ENCODE measurements at places on chromosomes 11 and 22.

GRCh38 chr11:34493468-34493867 is 20.1 kb downstream of the ELF5 start:
- DNase-seq, result no peak

DNA sequence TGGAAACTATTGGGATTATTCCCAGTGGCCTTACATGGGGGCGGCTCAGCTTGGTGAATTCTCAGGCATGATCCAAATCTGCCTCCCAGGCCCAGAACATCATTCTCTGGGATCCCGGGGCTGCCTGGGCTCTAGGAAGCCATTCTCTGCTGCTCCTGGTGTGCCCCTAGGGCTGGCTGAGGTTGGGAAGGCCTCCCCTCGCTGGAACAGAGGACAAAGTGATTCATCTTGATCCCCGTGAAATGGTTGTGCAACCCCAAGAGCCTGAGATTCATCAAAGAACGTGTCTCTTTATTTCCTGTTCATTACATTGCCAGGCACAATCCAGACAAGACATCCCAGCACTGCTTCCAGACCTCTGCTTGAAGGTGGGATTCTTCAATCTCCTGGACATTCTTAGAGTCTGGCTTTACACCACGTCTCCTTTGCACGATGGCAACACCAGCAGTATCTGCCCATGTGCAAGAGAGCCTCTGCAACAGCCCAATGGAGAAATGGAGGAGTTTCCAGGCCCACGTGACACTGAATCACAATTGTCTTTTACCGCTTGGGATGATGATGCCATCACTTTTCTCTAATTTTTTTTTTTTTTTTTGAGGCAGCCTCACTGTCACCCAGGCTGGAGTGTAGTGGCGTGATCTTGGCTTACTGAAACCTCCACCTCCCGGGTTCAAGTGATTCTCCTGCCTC is 52.3 kb downstream of the TST start:
- no peak for DNase-seq

GRCh38 chr11:109317726-109318125 is 104.3 kb upstream of the C11orf87 start:
- no peak for DNase-seq

GRCh38 chr22:32421484-32421883 is 9.4 kb upstream of the RTCB start:
- DNase-seq, result no peak

- no peak for DNase-seq
These were observed 25.3 kb downstream of the PLEKHB1 start for GRCh38 chr11:73671701-73672100.

GRCh38 chr22:29306835-29307595 is 565 bp downstream of the GAS2L1 start:
- no peak for DNase-seq

- DNase-seq, result no peak
These were observed 147.0 kb upstream of the B3GAT1 start for GRCh38 chr11:134558916-134559601.

- DNase-seq, result no peak
These were observed 60.8 kb upstream of the ADSL start for GRCh38 chr22:40285513-40285912.

GRCh38 chr11:111639226-111639925 is 37.1 kb downstream of the SIK2 start:
- no peak for DNase-seq

GRCh38 chr11:66870616-66871520 is 14.0 kb downstream of the LRFN4 start:
- DNase-seq, result no peak

- no peak for DNase-seq
These were observed 45.6 kb downstream of the GLYAT start for GRCh38 chr11:58685973-58686722.

- no peak for DNase-seq
These were observed 13.5 kb upstream of the B3GNT6 start for GRCh38 chr11:77020734-77021133.

GRCh38 chr22:25942115-25942855 is 200.3 kb downstream of the MYO18B start:
- DNase-seq, result no peak

DNA sequence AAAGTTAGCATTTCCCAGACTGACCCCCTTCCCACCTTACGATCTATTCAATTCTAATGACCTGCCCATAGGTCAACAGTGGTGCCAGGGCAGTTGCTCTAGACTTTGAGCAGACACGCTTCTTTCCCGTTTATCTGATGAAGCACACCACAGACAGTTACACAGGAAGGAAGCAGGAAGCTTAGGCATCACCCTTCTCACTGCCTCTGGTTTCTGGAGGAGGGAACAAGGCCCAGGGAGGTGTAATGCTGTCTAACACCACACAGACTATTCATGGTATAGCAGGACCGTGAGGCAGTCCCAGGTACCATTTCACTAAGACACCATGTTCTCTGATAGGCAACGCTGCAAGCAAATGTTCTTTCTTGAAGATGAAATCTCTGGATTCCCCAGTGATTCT is 279.4 kb downstream of the NTM start:
- no peak for DNase-seq

DNA sequence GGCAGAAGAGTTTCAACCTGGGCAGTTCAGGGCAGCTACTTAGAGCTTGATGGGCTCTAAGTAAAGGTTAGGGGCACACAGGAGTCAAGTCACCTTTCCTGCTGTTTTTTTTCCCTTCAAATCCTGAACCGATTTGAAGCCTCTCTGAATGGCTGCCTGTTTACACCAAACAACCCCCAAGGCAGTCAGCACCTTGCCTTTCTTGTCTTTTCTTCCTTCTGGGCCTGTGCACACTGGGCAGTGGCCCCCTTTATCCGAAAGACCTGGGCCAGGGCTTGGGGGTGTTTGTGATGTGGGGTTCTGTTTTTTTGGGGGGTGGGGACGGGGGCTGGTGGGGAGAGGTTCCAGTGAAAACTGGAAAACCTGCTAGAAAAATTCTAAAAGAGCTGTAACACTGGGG is 4.3 kb downstream of the RSPH14 start:
- DNase-seq, result no peak

All from NCI-H187 (cell line).